Germinal center (tissue), 1 donor: ENCODE measurements at places on chromosomes 16 and 17.

- no peak for DNase-seq
Measured at GRCh38 chr17:68580236-68580770, 20.9 kb downstream of the FAM20A start.

GRCh38 chr17:41329279-41329948 is 13.9 kb upstream of the KRTAP17-1 start:
- peak; percentile 20 for DNase-seq

- DNase-seq = peak; percentile 58
Measured at GRCh38 chr17:56891751-56892150, 22.1 kb downstream of the TRIM25 start.

- DNase-seq = no peak
Measured at GRCh38 chr16:48367441-48368049, 17.7 kb downstream of the SIAH1 start.

DNA sequence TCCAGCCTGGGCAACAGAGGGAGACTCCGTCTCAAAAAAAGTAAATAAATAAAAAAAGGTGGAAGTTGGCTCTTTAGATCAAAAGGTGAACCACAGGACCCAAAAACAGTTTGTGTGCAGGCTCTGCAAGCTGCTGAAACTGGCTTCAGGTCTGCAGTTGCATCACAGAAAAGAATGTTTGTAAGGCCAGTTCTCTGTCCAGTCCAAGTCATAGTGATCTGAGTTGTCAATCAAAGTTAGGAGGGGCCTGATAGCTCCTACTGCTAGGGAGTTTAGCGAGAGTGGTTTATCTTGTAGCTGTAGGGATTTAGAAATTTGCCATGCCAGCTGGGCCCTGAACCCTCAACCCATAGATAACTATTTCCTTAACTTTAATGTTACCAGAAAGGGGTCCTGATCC is 101.2 kb upstream of the CACNG5 start:
- DNase-seq = no peak

- no peak for DNase-seq
Measured at GRCh38 chr17:44235583-44235936, 16.1 kb upstream of the UBTF start.

DNA sequence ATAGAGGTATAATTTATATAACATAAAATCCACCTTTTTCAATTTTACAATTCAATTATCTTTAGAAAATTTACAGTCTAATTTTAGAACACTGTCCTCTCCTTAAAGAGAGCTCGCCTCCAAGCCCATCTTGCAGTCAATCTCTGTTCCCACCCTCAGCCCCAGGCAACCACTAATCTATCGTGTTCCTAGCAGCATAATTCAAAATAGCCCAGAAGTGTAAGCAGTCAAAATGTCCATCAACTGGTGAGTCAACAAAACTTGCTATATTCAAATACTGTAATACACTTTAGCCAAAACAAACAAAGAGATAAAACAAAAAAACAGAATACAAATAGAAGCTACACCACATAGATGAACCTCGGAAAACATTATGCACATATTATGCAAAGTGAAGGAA is 1006.8 kb upstream of the EEF2KMT start:
- no peak for DNase-seq

DNA sequence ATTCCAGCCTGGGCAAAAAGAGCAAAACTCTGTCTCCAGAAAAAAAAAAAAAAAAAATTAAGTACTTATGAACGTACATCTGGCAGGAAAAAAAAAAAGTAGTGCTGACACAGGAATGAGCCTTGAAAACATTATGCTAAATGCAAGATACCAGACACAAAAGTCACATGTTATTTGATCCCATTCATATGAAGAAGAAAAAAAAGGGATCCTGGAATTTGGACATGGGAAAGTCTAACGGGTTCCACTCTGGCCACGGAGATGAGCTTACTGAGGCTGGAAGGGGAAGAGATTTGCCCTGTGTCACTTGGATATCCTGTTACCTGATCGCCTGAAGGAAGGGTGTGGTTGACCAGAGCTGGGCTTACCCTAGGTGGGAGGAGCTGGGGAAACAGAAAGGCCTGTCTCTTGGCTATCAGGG is 251.9 kb downstream of the PARN start:
- no peak for DNase-seq

- no peak for DNase-seq
Measured at GRCh38 chr16:5415123-5415522, 317.5 kb upstream of the EEF2KMT start.

DNA sequence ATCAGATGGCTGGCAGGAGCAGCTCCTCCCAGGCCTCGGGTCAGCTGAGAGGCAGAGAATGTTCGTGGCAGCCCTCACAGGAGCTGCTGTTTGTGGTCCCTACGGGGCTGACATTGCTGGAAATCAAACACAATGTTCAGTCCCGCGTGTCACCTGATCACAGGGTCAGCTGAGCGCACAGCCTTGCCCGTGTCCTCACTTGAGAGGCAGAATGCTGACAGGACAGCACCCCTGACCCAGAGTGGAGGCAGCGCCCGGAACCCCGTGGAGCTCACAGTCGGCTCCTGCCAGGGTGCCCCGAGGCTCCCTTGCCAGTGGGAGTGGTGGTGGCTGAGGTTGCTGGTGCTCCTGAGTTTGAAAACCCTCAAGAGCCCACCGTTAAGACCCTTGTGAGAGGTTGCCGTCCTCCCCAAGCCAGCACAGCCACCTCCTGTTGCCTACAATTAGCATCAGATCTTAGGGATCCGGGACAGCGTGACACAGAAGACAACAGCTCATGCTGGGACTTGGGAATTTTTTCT is 3.6 kb upstream of the CHMP6 start:
- DNase-seq = no peak

DNA sequence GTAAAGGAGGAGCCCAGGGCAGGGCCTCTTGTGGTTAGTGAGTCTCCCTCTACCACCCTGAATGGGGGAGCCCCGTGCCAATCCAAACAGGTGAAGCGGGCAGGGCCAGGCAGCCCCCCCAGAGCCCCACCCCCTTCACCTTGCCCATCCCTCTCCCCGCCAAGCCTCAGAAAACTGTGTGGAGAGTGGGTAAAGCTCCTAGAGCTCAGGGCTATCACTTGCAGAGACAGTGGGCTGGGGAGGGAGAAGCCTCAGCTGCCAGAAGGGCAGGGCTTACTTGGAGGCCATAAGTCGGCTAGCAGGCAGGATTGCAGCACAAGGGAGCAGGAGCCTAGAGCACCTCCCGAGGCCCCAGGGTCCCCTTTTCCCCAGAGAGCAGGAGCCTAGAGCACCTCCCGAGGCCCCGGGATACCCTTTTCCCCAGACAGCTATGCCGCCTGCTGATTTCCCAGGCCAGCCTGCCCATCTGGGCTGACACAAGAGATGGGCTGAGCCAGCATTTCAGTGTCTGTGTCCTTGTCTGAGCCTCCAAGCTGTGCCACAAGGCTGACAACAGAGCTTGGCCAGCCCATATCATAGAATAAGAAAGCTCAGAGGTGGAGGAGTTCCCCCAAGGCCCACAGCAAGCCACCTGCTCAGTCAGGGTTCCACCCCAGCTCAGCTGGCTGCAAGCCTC is 6.7 kb upstream of the KRT14 start:
- no peak for DNase-seq

- DNase-seq = no peak
Measured at GRCh38 chr16:72228014-72228413, 56.1 kb upstream of the PMFBP1 start.

DNA sequence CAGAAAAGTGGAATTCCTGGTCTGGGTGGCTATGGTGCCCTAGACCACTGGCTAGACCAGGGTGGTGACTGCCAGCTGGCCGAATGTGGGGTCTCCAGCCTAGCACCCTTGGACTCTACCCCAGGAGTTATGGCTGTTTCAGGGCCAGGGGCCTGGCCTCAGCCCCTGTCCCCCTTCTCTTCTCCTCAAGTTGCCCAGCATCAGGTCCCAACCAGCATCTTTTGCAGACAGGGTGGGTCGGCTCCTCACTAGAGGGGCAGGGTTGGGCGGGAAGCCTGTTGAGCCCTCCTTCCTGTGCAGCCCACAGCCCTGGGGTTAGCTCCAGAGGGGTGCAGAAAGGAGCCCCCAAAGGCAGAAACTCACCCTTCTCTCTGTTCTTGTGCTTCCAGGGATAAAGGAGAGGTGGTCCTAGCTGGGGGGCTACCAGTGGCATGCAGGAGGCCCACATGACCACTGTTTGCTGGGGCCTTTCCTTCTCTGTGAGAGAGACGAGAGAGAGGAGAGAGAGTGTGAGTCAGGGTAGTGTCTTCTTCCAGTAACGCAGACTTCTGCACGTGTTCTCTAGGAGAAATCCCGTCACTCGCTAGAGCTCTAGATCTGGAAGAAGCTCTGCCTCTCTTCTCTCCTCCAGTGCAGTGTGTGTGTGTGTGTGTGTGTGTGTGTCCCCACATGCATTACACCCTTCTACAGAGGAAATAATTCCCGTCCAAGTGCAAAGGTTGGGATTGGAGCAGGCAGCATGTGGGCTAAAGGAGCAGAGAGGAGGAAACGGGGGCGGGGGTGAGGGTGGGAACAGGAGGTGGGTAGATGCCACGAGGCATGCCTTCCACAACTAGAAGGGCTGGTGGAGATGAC is 209.4 kb downstream of the SEC14L1 start:
- DNase-seq = no peak

DNA sequence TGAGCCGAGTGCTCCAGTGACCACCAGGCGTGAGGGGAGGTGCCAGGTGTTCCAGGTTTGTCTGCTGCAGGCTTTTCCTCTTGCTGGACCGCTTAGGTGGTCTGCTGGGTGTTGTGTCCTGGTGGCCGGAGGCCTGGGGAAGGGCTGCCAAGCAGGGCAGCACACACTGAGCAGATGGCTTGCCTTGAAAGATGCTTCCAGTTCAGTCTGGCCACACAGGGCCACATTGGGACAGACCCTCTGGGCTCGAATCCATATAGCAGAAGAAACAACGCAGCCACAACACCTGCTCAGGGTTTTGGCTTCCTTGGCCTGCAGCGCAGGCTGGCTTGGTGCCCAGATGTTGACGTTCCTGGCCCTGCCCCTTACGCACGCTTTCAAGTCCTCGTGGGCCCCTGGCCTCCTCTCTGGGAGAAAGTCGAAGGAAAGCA is 24.8 kb downstream of the GINS2 start:
- DNase-seq = no peak

DNA sequence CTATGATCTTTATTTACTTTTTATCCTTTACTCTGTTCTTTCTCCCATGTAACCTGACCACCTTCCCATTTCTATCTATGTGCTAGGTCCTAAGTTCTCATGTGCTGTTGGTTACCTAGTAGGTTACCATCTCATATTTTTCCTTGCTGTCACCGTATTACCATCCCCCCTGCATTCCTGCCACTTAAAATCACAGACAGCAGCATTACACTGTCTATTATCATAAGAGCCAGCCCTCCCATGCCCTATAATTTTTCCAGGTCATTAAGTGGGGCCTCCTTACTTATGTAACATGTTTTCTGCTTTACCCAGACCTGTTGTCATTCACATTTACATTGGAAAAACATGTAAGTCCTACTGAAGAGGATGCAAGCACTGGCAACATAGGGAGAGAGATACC is 202.9 kb downstream of the HS3ST3A1 start:
- DNase-seq = no peak
